Activated naive CD4-positive, alpha-beta T cell (primary cell): ENCODE measurements at places on chromosomes 7 and 10.

- DNase-seq: no peak
These were observed 71.5 kb downstream of the MAGI2 start for GRCh38 chr7:79381921-79382320.

DNA sequence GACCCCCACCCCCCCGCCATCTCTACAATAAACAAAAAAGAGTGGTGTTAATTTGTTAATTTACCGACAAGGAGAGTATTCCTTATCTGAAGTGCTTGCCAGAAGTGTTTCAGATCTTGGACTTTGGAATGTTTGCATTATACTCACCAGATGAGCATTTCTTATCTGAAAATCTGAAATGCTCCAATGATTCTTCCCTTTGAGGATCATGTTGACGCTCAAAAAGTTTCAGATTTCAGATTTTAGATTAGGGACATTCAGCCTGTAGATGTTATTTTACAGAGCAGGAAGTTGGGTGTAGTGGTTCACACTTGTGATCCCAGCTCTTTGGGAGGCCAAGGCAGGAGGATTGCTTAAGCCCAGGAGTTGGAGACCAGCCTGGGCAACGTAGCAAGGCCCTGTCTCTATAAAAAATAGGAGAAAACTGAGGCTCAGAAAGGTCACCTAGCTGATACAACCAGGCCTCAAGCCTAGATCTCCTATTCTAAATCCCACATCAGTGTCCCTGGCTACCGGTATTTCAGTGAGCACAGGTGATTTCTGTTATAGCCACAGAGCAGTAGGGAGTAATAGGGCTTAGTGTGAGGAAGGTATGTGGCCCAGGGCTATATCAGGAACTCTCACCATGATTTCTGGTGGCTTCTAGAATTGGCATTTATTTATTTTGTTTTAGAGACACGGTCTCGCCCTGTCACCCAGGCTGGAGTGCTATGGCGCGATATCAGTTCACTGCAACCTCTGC is 35.4 kb downstream of the TMEM120A start:
- no peak for DNase-seq

DNA sequence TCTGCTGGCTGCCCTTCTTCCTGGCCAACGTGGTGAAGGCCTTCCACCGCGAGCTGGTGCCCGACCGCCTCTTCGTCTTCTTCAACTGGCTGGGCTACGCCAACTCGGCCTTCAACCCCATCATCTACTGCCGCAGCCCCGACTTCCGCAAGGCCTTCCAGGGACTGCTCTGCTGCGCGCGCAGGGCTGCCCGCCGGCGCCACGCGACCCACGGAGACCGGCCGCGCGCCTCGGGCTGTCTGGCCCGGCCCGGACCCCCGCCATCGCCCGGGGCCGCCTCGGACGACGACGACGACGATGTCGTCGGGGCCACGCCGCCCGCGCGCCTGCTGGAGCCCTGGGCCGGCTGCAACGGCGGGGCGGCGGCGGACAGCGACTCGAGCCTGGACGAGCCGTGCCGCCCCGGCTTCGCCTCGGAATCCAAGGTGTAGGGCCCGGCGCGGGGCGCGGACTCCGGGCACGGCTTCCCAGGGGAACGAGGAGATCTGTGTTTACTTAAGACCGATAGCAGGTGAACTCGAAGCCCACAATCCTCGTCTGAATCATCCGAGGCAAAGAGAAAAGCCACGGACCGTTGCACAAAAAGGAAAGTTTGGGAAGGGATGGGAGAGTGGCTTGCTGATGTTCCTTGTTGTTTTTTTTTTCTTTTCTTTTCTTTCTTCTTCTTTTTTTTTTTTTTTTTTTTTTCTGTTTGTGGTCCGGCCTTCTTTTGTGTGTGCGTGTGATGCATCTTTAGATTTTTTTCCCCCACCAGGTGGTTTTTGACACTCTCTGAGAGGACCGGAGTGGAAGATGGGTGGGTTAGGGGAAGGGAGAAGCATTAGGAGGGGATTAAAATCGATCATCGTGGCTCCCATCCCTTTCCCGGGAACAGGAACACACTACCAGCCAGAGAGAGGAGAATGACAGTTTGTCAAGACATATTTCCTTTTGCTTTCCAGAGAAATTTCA is 1.7 kb downstream of the ADRB1 start:
- no peak for DNase-seq

- DNase-seq: no peak
These were observed 2.7 kb downstream of the EPHA1 start for GRCh38 chr7:143406002-143406357.

- DNase-seq: no peak
These were observed 257.9 kb downstream of the PRPF18 start for GRCh38 chr10:13844651-13845050.

GRCh38 chr10:43035800-43036199 is 41.1 kb upstream of the RET start:
- DNase-seq: no peak

DNA sequence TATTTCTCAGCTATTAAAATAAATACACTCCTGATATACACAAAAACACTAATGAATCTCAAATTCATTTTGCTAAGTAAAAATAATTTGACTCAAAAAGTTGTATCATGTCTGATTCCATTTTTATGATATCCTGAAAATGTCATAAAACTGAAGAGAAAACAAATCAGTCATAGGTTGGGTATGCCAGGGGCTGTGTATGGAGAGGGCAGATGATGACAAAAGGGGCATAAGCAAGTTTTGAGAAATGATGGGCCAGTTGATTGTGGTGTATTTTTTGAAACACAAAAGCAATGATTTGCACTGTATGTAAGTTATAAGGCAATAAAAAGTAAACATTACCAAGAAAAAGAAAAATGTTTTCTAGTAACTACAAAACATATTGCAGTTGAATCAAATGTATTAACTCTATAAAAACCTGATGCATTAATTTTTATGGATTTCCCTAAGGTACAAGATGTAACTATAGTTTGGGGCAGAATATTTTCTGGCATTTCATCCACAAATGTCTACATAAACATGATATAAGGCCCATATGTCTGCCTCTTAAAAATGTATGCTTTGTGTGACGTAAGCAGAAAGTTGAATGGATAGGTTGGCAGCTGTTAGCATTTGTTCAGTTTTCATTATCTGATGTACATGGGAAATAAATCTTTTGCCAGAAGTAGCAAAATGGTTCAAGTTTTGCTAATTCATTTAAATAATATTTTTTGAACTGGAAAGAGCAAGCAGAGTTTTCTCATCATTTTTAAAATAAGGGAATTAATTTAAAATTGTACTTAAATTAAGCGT is 35.1 kb upstream of the ING3 start:
- DNase-seq: no peak

DNA sequence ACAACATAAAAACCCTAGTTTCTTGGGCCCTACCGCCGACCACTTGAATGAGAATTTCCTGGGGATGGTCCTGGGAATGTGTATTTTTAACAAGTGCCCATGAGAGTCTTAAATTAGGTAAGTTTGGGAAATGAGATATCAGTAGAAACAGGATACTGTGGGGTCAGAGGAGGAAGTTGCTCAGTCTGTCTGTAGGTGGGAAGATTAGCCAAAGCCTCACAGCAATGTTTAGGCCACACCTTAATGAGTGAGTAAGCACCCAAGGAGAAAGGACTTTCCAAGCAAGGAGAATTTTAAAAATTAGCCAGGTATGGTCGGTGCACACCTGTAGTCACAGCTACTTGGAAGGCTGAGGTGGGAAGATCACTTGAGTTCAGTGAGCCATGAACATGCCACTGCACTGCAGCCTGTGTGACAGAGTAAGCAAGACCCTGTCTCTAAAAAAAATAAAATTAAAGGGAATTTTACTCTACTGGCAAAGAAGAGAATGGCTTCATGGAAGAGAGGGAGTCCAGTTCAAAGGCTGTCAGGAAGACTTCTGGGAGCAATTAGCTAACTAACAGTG is 31.9 kb downstream of the PAPSS2 start:
- DNase-seq: no peak

DNA sequence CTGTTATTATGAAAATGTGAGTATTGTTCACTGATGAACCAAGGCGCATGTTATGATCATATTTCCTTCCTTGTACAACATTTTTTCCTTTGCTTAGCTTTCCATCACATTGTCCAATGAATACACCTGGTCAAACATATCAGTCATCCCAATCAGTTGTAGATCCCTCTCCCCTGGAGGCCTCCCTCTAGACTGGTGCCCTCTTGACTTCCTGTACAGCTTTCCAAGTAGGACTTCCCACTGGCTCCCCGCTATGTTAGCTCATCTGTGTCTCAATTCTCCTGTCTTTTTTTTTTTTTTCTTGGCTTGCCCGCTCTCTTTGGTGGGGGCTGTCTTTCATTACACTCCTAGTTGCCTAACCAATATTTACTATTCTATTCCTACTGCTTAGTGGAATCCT is 214.2 kb upstream of the NPY start:
- DNase-seq: no peak

- no peak for DNase-seq
These were observed 148.5 kb downstream of the TSPAN12 start for GRCh38 chr7:120709252-120709971.

- no peak for DNase-seq
These were observed 151.0 kb upstream of the NEBL start for GRCh38 chr10:21048068-21048467.

GRCh38 chr10:130743751-130744271 is 567.7 kb downstream of the TCERG1L start:
- DNase-seq: no peak

- DNase-seq: no peak
These were observed 414.6 kb upstream of the FOXK1 start for GRCh38 chr7:4267341-4268039.

DNA sequence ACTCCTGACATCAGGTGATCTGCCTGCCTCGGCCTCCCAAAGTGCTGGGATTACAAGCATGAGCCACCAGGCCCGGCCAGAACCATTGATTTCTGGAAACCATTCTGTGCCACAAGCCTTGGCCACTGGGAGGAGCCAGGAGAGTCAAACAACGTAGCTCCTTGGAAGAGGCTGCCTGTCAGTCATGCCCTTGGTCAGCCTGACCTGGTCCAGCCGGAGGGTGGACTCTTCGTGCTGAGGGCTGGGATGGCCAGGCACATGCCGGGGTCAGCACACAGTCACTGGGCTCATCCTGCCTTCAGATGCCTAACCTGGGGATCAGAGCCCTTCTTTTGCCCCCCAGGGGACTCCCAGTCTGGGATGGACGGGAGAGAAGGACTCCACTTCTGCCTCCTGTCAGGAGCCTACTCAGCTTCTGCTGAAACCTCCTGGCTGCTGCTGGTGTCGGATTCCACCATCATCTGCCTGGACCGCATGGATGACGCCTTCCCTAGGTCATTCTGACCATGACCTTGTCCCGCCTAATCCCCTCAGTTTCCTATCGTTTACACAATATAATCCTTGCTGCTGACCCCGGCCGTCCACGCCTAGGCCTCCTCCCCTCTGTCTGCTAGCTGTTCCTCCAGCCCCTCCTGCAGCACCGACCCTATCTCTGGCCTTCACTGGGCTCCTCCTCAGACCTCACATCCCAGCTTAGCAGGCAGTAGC is 30.4 kb downstream of the TMEM270 start:
- no peak for DNase-seq

DNA sequence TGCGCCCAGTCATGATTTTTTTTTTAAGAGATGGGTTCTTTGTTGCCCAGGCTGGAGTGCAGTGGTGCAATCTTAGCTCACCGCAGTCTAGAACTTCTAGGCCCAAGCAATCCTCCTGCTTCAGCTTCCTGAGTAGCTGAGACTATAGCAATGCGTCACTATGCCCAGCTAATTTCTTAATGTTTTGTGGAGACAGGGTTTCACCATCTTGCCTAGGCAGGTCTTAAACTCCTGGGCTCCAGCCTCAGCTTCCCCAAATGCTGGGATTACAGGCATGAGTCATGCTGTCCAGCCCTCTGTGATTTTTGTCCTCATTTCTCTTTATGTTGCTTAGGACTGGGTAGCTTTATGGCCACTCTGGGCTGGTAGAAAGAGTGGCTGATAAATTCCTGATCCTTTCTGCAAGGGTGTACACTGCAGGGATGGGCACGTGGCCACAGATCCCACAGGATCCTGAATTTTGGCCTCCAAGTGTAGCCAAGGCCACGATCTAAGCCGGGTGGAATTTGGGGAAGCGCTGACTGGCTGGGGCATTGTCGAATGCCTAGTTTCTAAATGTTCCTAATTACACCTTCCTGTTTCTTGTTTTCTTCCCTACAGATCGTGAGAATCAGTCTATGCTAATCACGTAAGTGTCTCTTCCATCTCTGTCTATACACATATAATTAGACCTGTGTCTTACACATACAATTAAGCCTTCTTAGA is 24.1 kb upstream of the MYH16 start:
- DNase-seq: no peak

- DNase-seq: no peak
These were observed 107.2 kb upstream of the TCF7L2 start for GRCh38 chr10:112842832-112843360.

GRCh38 chr10:114412907-114413797 is 8.8 kb upstream of the AFAP1L2 start:
- DNase-seq: no peak

DNA sequence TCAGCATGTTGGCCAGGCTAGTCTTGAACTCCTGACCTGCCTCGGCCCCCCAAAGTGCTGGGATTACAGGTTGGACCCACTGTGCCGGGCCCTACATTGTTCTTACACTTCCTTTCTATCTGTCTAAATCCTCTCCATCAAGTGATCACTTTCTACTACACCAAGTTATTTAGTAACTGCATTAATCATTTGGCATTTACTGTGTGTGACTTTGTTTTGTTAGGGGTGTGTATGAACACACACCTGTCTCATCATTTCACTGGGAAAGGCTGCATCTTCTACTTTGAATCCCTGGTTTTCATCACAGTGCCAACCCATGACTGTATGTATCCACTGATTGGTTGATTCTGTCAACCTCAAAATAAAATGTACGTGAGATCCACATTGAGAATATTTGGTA is 23.0 kb upstream of the CCDC71L start:
- no peak for DNase-seq
